Right forelimb (tissue), 1 donor: ENCODE measurements at places on chromosomes 3 and 15.

GRCh38 chr3:94345101-94345500 is 282.2 kb downstream of the NSUN3 start:
- DNase-seq = no peak

GRCh38 chr3:115113367-115113766 is 33.7 kb downstream of the ZBTB20 start:
- no peak for DNase-seq

DNA sequence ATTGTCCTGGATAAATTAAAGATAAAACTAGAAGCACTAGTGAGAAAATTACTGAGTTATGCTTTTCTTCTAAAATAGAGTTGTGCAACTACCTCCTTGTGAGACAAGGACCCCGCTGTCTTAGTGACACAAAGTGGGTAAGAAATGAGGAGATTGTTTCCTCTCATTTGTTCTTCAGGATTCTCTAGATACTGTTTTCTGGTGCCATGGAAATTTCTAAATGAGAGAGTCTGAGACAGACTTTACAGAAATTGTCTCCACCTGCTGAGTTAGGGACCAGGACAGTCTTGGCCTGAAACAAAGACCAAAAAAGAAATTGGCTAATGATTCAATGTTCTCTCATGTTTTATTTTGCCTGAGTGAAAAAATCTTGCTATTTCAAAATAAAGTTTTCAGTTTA is 427.5 kb downstream of the TUSC7 start:
- no peak for DNase-seq

GRCh38 chr3:5294356-5294755 is 106.8 kb downstream of the EDEM1 start:
- no peak for DNase-seq

DNA sequence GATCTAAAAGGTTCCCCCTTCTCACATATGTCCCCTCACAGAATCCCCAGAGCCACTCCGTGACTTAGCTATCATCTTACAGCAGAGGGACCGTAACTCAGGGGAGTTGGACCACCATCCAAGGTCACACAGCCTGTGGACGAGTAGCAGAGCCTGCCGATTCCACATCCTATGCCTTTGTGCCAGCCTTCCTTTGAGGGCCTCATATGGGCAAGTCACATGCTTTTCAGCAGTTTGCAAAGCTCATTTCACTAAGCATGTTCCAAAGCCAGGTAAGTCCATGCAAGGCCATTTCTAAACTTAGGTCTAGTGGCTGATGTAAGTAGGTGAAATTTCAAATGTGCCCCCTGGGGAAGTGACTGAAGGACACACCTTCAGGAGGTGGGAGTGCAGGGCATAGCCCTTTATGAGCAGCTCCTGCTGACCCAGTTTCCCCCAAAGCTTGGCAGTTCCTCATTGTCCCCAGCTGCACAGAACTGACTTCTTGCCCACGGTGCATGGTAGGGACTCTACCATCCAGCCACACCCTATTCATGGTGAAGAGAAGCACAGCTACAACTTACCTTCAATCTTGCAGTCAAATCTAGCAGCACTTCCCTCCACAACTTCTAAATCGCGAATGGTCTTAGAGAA is 33.3 kb upstream of the HACD2 start:
- DNase-seq = no peak
